ENCODE measurements at places on chromosomes 6 and 20. TPM values are rescaled to one million over a fixed set of nuclear protein-coding genes. Genes with fewer than 3 reads are reported as not detected.

LCA5 gene
- 7.0 TPM for total RNA-seq

DNAAF9 gene
- total RNA-seq, result 27.7 TPM

HFE gene
- 8.7 TPM for total RNA-seq

GRCh38 chr6:40916845-40917244 is 122.2 kb downstream of the UNC5CL start:
- no peak for DNase-seq
- no peaks in the 10 kb centered on the region for H3K4me1 ChIP-seq
- H3K4me3 ChIP-seq, result no peak overlapping the region
- no peaks in the 10 kb centered on the region for H3K27me3 ChIP-seq
- no peaks in the 10 kb centered on the region for H3K36me3 ChIP-seq

DNA sequence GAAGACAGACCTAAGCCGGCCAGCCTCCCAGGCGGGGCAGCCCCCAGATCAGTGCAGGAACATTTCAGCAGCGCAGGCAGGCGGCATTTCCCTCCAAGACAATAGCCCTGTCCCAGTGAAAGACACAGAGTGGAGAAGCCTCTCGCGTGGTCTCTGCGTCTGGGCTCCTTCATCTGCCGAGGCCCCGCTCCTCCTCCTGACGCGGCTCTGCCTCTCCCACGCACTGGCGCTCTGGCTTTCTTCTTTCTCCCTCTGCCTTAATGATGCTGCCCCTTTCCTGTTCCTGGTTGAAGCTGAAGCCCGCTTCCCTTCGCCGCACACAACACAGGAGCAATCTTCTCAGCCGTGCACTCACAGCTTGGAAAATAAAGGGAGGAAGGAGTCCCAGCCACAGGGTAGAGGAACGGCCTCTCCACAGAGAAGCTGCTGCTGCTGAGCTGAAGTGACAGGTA is 347.5 kb downstream of the CDH4 start:
- no peak overlapping the region for H3K27ac ChIP-seq
- H3K27me3 ChIP-seq, result no peaks in the 10 kb centered on the region

DNA sequence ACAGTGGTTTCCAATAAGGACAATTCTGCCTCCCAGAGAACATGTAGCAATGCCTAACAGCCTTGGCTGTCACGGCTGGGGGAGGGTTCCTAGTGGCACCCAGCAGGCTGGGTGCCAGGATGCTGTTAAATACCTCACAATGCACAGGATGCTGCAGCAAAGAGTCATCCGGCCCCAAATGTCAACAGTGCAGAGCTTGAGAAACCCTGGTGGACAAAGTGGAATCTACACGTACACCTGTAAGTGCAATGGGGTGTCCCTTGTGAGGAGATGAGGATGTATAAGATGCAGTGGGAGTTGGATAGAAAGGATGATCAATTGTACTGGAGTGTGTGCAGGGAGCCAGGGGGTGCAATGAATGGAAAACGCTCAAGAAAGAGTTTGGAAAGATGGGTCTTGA is 142.4 kb downstream of the FNDC1 start:
- H3K27me3 ChIP-seq, result no peaks in the 10 kb centered on the region
- H3K36me3 ChIP-seq, result no peaks in the 10 kb centered on the region
- no peak overlapping the region for H3K4me3 ChIP-seq
- peaks cover 11% of the 10 kb centered on the region for H3K4me1 ChIP-seq

Data from thoracic aorta (tissue), 2 donors.